ENCODE measurements at places on chromosomes 2 and 18. TPM values are rescaled to one million over a fixed set of nuclear protein-coding genes. Genes with fewer than 3 reads are reported as not detected.

GRCh38 chr2:239245107-239245506, 155.7 kb downstream of the HDAC4 start:
- no peak for DNase-seq

DNA sequence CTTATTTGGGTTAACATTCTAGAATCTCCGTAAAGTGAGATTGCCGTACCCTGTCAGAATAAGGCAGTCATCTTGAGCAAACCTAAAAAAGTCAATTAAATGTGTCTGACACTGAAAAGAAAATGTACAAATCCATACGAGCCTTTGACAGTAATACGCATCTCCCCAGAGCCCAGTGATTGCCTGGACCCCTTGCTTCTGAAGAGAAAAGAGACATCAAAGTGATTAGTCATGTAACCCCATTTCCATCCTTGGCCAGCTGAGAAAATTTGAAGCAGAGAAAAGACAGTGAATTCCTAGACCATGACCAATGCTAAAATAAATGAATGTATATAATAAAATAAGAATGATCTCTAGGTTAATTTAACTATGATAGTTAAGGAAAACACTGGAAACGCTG, 1499.4 kb downstream of the SUCLG1 start:
- no peak for DNase-seq

DNA sequence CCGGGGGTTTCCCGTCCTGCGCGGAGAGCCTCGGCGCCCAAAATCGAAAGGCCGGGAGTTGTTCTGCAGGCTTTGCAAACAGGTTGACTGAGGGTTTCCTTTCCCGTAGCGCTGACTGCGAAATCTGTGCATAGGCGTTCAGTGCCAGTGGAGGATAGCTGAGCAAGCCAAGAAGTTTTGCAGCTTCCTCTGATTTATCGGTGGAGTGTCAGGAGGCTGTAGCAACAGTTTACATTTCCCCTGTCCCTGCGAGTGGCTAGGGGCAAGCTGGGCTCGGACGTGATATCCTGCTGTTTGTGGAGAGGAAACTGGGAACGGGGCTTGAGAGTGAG, 694 bp downstream of the THSD7B start:
- DNase-seq, result no peak

- no peak for DNase-seq
Observed at GRCh38 chr2:96114903-96115581, 1.3 kb downstream of the ADRA2B start.

GRCh38 chr18:6341303-6341702, 73.4 kb downstream of the L3MBTL4 start:
- no peak for DNase-seq

DNA sequence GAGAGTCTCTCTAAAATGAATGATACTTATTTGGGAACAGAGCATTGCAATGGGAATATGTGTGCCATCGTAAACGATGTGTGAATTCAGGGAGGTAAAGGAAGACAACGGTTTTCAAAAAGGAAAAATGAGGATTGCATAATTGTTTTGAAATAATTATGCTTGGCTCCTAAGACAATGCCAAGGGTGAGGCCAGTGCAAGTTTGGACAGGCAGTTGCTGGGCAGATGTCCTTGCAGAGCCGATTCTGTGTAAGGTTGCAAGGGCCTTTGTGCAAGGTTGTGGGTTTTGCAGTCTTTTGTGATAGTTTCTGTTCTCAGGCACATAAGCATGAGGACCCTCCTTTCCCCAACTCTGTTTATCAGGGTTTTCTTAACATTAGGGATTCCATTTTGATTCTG, 70.0 kb upstream of the ZNF236 start:
- DNase-seq, result no peak

DNA sequence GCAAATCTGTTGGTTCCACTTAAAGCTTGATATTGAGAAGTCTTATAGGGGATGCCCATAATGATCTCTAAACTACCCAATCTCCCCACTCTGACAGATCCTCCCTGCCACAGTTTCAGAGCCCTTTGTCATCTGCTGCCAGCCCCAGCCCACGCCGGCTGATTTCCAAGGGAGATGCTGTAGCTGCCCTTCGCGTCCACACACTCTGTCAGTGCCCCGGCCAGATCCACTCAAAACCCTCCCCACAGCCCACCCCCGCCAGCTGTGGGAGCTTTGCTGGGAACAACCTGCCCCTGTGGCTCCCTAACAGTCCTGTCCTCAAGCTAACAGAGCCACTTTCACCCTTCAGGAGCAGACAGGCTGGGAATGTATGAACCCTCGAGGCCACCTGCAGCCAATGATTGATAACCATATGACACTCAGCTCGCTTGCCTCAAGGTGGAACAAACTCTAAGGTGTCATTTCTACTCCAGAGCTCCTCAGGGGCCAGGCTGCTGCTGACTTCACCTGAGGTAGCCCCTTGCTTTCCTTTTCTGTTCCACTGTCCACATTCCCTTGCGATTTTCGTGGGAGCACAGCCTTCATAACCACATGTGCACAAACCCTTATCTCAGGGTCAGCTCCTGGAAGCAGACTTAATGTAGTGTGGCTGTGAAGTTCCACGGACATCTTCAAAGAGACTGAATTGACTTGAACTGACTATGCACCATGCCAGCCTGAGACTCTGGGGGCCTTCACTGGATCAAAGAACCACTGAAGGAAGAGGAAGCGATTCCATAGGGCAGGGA, 92.6 kb upstream of the LGALSL start:
- no peak for DNase-seq

GRCh38 chr2:159867567-159868361, 69.8 kb upstream of the CD302 start:
- no peak for DNase-seq

DNA sequence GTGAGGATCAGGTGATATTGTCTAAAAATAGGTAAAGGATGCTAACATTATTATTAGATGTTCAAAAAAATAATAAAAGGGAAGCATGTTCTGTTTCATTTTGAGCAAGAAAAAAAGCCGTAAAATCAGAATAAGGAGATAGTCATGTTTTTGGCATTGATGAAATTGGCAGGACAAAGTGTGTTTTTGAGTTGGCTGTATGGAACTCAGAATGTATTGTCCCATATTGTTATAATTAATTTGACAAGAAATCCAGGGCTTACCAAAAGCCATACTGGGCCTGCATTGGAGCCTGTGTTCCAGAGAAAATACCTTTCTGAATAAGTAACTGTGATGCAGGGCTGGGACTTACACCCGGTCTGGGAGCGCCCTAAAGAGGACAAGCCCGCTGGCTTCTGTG, 232.0 kb downstream of the AGAP1 start:
- no peak for DNase-seq

DNA sequence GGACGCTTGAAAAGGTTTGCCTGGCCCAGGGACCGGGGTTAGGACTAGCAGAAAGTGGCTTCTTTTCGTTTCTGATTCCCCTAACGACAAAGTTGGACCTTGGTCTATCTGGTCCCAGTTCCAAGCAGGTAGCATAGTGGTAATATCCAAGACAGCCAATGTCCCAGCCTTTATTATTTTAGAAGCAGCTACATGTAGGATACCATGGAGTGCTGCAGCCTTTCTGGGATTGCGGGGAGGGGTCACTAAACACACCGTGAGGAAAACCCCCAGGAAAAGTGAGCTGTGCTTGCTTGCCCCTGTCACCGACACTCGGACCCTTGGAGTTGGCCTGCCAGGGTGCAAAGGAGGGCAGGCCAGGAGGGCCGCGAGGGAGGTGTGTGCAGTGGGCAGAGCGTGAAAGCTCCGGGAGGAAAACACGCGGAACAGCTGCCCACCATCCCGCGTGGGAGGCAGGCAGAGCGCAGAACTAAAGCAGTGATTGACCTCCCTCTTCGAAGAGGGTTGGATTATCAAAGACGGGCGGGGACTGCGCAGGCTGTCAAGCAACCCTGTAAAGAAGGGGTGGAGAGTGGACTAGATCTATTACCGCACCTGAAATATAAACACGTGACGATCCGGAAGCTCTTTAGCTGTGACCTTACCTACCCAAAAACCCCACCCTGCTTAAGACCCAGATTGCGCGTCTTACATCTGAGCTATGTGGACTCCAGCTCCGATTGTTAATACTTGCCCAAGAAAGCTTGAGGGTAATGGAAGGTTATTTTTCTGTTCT, 624 bp upstream of the MAP4K3 start:
- peak; percentile 47 for DNase-seq

- no peak for DNase-seq
Observed at GRCh38 chr2:229388731-229389130, 117.6 kb upstream of the PID1 start.

- no peak for DNase-seq
Observed at GRCh38 chr18:75592527-75592926, 165.0 kb upstream of the SMIM21 start.

DNA sequence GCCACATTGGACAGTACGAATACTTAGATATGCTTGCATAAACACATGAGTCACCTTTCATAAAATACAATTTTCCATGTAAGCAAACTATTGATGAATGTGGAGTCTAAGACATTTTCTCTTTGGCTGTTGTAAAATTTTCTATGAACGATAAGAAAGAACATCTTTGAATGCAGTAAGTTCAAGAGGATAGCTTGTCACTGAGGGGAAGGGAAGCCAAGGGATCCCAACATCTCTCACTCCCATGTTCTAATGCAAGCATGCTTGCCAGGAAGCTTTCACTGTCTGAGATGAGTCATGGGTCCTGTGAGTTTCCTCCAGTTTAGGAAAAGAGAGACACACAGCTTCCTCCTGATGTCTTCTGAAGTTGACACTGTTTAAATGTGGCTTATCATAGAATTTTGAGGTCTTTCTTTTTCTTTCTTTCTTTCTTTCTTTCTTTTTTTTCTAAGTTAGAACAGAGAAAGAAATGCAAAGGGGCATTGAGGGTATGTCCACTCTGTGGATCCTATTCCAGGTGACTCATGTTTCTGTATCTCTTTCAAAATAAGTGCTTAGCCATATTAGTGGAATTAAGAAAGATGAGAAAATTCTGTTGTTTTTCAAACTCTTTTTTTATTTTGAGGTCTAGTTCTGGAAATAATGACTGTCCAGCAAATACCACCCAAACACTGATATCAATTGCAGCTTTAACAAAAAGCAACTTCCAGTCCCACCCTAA, 146.6 kb downstream of the RDH14 start:
- DNase-seq, result peak; percentile 85

- peak; percentile 93 for DNase-seq
Observed at GRCh38 chr2:222364285-222364895, 60.0 kb upstream of the SGPP2 start.

GRCh38 chr2:118622913-118623312, 224.5 kb downstream of the EN1 start:
- DNase-seq, result no peak

DNA sequence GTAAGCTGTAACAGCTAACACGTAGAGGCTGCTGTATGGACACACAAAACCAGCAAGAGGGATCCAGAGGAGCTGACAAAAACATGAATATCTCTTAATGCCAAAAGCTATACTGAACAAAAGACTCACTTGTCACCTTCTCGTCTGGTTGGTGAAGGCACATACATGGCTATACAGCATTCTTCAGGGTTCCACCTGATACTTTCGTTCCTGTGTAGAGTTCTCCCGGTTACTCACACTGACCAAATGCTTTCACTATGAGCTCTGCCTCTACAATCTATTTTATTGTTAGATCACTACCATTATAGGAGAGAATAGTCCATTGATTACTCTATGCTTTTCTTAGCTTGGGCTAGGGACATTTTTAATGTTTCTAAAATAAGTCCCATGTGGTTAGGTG, 193.1 kb downstream of the HNMT start:
- DNase-seq, result no peak

DNA sequence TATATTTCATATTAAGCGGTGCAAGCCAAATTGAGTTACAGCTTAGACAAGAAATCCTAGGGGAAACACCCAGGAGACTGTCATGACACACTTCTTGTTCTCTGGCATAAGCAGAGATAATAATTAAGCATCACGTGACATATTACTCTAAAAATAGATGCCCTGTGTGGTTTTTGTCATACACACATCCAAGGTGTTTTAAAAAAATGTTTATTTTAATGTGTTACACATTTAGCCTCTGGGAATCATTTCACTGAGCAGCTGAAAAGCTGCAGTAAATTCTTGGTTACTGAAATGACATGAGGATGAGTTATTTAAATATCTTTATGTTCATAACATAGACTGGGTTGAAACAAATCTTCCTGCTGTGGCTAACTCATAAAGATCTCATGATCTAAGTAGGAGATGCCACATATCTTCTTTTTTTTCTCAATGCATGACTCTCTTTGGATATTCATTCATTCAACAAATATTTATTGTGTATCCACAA, 38.0 kb upstream of the ERMN start:
- DNase-seq, result no peak

DNA sequence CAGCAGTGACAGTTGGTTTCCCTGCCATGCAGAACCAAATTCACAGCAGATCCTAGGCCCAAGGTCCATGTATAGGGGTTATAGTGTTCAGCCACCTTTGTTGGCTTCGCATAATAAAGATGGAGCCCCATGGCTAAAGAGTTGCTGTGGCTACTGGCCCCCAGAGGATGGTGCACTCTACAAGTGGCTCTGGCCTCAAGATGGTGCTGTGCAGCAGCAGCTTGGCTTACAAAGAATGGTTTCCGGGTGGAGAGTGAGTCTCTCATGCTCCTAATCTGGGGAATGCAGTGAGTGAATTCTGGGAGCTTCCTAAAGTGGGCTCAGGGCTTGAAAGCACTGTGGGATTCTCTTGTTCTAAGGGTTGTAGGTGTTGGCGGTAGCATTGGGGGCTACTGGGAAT, 1199.7 kb downstream of the CNTNAP5 start:
- no peak for DNase-seq

DNA sequence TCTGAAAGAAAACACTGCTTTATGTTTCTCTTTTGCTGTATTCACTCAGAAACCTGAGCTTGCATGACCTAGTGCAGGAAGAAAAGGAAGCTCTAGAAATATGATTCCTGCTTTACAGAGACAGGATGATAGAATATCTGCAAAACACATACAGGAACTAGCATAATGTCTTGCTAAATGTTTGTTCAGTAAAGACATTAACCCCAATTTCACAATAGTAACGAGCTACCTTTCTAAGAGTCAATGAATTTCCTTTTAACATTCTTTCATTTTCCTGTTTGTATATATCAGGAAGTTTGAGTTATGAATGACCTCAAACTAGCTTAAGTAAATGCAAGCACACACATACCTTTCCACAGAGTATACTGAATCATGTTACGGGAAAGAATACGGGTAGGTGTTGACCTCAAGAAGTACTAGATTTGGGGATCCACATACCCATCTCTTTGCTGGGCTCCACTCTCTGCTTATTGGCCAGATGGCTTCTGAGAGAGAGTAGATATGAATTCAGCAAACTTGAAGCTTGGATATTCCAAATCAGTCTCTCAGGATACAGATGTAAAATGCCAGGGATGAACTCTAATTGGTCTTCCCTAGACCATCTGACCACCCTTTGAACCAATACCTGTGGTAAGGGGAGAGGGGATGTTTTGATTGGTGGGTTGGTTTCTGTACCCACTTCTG, 18.2 kb upstream of the ACSL3 start:
- DNase-seq, result peak; percentile 84

The HOXD13 gene
- not detected for polyA plus RNA-seq

The CCDC148 gene
- polyA plus RNA-seq, result 0.04 TPM

The KCNF1 gene
- 0.27 TPM for polyA plus RNA-seq

The BUB1 gene
- polyA plus RNA-seq, result 16.1 TPM

The SCYGR4 gene
- polyA plus RNA-seq, result not detected

The EMILIN2 gene
- 9.4 TPM for polyA plus RNA-seq

The SULT1C2 gene
- not detected for polyA plus RNA-seq

The TOGARAM2 gene
- not detected for polyA plus RNA-seq

The RTKN gene
- polyA plus RNA-seq, result 20.7 TPM

The PXDN gene
- polyA plus RNA-seq, result 246 TPM

The SLC38A11 gene
- not detected for polyA plus RNA-seq

The TMEM18 gene
- polyA plus RNA-seq, result 15.5 TPM
